ENCODE measurements at places on chromosomes 12 and 14.

GRCh38 chr12:62720661-62721330, 214.2 kb downstream of the PPM1H start:
- DNase-seq, result no peak

GRCh38 chr14:26917086-26917485, 319.3 kb upstream of the NOVA1 start:
- DNase-seq, result no peak

DNA sequence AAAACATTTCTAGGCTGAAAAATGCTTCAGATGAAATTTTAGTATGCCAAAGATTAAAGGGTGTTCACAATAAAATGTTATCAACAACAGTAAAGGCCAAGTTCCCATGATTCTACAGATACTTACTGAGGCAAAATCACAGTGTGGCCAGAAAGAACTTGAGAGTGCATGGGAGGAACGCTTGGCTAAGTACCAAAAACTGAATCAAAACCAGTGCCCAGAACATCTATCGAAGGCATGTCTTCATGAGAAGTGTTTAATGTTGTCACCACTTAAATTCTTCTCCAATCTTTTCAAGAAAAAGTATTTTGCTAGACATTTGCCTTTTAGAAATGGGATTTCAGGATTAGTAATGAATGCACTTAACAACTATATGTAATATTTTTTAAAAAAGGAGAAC, 41.5 kb downstream of the KIF21A start:
- DNase-seq, result no peak

DNA sequence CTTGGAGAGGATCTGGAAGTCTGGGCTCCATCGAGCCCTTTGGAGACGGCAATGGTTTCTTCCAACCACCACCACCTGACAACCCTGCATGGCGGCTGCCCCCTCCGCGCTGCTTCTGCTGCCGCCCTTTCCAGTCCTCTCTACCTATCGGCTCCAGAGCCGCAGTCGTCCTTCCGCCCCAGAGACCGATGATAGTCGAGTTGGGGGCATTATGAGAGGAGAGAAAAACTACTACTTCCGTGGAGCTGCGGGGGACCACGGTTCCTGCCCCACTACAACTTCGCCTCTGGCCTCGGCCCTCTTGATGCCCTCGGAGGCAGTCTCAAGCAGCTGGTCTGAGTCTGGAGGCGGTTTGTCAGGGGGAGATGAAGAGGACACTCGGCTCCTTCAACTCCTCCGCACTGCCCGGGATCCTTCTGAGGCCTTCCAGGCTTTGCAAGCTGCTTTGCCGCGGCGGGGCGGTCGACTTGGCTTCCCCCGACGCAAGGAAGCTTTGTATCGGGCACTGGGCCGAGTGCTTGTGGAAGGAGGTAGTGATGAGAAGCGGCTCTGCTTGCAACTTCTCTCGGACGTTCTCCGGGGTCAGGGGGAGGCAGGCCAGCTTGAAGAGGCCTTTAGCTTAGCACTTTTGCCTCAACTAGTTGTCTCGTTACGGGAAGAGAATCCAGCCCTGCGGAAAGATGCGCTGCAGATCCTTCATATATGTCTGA, 499 bp downstream of the TOGARAM1 start:
- peak; percentile 65 for DNase-seq

GRCh38 chr12:90407841-90408240, 547.1 kb downstream of the CCER1 start:
- DNase-seq, result no peak

DNA sequence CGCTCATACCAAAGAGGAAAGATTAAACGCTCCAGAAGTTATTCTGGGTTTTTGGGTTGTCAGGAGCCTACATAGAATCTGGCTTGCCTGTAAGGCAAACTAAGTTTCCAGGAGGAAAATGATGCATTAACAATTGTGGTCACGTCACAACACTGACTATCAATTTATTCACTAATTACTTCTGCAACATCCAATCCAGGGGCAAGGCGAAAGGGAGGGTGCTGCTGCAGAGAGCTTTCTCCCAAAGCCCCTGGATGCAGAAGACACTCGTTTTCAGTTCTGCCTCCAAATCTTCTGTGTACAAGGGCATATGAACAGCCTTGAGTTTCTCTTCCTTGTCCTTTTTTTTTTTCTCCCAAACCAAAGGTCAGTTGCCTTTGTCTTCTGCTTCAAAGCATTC, 10.5 kb upstream of the SRRM4 start:
- no peak for DNase-seq

Data from hematopoietic multipotent progenitor cell treated with erythropoietin and hydrocortisone succinate and interleukin-3 and kit ligand, for 17 days (in vitro differentiated cells).